EL (cell line): ENCODE measurements at places on chromosomes 11 and 22.

DNA sequence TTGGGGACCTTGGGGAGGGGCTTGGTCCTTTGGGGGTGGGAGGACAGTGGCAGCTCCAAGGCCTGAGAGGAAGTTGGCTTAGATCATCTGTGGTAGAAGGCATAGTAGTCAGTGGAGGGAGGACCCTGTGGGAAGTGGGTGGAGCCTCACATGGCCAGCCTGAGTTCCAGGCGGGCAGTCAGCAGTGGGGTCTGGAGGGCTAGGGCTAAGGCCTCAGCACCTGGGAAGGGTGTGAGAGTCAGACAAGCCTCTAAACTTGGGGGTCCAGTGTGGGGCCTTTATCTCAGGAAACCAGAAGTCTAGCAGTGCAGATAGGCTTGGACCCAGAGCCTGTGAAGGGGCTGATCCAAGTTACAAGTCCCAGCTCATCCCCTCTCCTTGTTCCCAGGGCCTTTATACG is 4.0 kb downstream of the NLRX1 start:
- DNase-seq, result no peak

DNA sequence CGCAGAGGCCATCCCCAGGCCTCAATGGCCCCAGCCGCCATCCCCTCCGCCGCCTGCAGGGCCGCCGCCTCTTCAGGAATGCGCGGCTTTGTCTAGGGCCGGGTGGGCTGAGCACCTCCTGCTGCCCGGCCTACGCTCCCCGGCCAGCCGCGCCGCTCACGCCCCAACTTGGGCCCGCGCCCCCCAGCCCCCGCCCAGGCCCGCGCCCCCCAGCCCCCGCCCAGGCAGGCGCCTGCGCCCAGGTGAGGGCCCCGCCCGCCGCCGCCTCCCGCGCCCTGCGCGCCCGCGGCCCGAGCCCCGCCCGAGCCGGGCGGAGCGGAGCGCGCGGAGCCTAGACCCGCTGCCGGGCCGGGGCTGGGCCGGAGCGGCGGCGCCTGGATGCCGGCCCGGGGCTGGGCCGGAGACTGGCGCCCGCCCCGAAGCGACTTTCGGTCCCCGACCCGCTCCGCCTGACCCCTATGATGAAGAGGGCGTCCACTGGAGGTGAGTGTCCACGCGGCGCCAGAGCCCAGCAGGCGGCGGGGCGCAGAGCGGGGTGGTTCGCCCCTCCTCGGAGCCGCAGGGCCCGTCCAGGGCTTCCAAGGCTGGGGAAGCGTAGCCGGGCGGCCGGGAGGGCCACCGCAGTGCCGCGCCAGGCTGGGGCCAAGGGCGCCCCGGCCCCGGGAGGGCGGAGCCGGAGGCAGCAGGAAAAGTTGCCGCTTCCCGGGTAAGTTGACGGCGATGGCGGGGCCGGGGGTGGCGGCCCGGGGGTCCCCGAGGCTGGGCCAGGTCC is 34.3 kb upstream of the PRODH start:
- peak; percentile 21 for DNase-seq

DNA sequence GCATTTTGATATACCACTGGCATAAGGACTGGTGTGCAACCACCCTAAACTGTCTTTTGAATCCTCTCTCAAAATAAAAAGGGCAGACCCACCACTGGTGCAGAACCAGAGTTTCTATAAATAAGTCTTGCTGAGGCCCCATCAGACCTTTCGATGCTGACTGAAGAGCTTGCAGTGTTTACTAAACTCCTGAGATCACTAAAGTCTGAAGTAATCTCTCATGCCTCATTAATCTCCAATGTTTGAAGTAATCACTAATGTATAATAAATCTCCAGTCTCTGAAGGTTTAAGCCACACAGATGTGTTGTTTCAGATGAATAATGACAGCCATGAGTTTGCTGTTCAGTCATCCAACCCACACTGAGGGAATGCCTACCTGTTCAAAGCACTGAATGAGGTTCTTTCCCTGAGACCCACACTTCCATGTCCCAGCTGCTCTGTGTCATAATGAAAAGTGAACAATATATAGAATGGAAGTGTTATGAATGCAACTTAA is 50.6 kb upstream of the DEUP1 start:
- no peak for DNase-seq

GRCh38 chr11:44680982-44681597 is 45.7 kb upstream of the TSPAN18 start:
- peak; percentile 62 for DNase-seq

- DNase-seq, result no peak
These were observed 134.4 kb upstream of the ZC3H12C start for GRCh38 chr11:109958821-109959166.

DNA sequence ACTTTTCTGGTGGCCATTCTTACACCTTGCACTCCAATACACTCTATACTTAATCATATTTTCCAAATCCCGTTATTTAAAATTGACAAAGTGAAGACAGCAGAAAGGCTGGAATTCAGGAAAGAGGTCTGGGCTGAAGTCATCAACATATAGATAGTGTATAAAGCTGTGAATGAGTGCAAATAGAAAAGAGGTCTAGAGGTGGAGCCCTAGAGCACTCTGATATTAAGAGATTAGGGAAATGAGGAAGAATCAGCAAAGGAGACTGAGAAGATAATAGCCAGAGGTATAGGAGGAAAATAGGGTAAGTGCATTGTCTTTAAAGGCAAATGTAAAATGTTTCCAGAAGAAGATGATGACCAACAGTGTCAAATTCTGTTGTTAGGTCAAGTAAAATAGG is 7.9 kb downstream of the CTR9 start:
- DNase-seq, result no peak

DNA sequence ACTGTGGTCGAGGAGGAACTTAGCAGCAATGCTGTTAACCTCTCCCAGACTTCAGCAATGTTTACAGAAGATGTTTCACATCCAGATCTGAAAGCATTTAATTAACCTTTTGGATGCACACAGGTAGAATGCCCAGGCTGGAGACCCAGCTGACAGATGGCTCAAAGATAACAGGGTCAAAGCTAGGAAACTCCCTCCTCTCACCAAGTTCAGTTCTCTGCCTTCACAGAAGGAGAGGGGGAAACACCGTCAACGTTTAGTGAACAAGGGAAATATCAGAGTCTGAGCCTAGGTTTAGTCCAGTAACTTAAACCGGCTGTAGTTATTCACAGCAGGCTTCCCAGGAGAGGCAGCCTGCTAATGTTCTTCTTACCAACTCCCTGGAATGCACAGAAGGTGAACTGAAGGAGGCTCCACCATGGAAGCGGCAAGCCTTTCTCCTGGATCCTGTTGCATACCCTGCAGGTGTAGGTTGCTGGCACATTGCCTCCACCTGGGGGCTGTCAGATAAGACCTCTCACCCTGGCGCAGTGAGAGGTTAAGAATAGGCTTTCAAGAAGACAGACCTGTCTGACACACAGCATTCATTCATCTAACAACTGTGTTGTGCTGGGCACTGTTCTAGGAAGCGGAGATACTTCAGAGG is 23.5 kb upstream of the ANKK1 start:
- no peak for DNase-seq

DNA sequence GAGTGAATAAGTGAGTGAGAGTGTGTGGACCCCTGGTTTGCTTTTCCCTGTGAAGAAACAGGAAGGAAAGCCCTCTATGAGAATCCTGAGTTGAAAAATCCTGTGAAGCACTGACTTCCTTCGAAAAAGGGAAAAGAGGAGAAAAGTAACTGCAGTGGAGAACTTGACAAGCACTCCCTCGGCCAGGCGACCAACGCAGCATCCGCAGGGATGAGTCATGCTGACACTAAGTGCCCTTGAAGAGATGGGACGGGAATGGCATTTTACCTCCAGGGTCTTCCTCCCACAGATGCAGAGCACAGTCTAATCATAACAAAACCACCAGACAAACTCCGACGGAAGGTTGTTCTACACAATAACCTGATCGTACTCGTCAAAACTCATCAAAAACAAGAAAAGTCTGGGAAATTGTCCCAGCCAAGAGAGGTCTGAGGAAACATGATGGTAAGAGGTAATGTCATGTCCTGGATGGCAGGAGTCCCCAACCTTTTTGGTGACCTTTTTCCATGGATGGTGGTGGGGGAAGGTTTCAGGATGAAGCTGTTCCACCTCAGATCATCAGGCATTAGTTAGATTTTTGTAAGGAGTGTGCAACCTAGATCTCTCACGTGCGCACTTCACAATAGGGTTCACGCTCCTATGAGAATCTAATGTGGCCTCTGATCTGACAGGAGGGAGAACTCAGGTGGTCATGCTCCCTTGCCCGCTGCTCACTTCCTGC is 132.2 kb upstream of the B3GAT1 start:
- DNase-seq, result no peak

DNA sequence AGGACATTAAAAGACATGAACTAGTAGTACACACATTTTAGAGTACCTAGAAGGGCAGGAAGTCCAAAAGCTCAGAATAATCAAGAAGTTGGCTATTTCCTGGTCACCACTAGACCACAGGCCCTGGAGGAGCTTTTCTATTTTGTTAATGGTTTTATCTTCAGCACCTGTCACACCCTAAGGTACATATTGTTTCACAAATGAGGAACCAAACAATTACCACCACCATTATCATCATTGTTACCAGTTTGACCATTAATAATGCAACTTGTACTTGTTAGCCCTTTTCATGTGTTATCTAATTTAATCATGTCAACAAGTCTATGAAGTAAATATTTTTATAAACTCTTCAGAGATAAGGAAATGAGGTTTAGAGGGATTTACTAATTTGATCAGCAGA is 4.9 kb downstream of the MRPL48 start:
- no peak for DNase-seq

DNA sequence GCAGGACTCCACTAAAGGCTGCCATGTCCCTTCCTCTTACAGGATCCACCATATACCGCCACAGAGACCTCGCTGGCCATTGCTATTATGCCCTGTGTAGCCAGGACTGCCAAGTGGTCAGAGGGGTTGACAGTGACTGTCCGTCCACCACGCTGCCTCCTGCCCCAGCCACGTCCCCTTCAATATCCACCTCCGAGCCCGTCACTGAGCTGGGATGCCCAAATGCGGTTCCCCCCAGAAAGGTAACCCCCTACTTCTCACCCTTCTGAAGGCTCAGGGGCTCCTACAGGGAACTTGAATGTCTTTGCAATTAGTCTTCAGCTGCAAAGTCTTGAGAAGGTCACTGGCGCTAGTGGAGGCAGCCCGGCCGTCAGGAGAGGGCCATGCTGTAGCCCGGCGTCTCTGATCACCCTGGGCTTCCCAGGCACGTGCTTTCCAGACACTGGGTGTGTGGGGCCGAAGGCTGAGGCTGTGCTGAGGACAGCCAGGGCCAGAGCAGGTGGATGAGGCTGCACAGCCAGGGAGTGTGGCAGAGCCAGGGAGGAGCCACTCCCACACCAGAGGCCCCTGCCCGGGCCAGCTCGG is 30.0 kb upstream of the MUC5B start:
- no peak for DNase-seq
